ENCODE measurements at places on chromosomes 2 and 18.

- no peak for DNase-seq
Observed at GRCh38 chr2:70645733-70646419, 92.2 kb upstream of the TGFA start.

DNA sequence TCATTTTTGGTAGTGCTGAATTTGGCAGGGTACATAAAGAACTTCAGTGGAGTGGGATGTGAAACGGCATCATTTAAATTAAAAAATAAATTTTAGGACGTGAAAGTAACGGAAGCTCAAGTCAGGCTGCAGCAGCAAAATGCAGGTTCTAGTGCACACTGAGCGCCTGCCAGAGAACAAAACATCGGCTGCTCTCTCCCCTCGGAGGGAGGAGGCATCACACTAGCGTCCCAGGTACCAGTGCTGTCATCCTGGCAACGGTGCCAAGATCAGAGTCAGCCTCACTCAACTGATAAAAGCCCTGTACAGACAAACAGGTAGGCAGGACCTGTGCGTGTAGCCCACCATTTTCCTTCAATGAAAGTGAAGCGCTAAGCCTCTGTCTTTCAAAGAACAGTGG, 261.5 kb downstream of the PTGR3 start:
- no peak for DNase-seq

DNA sequence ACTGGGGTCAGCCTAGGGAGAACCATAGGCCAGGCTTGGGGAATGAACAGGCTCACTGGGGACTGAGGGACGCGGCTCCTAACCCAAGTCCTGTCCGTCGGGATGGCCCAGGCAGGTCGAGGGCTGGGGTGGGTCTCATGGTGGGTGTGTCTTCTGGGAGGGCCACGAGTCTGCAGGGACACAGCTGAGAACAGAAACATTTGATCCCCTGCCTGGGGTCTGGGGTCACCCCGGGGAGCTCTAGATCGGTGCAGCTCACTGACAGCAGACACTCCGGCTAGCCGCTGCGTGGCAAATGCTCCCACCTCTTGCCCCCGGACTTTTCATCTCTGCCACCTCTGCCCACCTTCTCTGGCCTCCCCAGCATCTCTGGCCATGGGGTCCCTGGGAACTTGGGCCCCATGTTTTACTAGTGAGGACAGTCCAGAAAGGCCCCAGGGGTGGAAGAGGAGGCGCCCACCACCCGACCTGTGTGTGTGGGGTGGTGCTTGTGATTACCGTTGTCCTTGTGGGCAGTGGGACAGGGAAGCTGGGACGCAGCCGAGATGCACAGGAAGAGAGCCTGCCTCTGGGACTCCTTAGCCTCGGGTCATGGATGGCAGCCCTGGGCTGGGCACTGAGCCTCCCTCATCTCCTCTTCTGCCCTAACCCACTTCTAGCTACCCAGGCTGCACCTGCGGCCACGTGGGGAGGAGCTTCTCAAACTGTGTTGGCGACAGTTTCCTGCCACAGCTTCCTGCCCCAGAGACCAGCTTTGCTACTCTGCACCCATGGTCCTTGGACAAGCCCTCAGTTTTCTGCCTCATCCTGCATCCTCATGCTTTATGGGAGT, 4.9 kb downstream of the ZAP70 start:
- DNase-seq: peak; percentile 77

DNA sequence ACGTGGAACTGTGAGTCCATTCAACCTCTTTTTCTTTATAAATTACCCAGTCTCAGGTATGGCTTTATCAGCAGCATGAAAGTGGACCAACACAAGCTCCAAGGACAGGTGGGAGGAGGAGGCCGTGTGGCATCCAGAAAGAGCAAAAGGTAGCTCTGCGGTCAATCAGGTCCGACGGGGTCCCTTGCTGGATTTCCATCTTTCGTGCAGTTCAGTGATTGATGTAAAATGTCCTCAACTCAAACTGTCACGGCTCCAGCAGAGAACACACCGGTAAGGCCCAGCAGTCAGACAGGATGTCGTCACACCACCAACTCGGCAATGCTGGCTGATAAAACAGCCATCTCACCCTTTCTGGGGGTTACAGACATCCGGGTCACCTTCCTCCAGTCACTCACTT, 123.3 kb downstream of the PXDN start:
- no peak for DNase-seq

DNA sequence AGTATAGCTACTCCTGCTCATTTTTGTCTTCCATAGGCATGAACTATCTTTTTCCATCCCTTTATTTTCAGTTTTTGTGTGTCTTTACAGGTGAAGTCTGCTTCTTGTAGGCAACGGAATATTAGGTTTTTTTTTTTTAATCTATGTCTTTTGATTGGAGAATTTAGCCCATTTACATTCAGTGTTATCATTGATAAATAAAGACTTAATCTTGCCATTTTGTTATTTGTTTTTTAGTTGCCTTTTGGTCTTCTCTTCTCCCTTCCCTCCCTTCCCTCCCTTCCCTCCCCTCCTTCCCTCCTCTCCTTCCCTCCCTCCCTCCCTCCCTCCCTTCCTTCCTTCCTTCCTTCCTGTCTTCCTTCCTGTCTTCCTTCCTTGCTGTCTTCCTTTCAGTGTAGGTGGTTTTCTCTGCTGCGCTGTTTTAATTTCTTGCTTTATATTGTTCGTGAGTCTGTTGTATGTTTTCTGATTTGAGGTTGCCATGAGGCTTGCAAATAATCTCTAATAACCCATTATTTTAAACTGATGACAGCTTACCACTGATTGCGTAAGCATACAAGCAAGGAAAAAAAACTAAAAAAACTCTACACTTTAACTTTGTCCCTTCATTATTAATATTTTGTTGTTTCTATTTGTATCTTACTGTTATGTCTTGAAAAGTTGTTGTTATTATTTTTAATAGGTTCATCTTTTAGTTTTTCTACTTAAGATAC, 353.8 kb downstream of the PARD3B start:
- no peak for DNase-seq

GRCh38 chr2:67479261-67479660, 82.1 kb downstream of the ETAA1 start:
- no peak for DNase-seq

DNA sequence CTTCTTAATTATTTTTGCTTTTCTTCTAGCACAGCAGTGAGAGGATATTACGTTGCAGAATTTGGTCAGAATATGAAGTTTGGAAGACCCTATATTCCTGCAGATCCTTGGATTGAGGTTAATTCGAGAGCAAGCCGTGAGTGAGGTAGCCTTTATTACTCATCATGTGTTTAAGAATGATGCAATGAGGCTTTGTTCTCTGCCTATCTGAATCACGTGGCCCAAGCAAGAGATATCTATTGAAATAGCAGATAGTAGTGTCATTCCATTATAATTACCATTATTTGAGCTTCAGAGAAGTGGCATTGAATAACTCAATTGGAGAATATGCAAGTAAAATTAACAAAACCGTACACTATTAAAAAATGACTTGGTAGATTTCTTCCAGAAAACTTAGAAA, 641.1 kb downstream of the TMEM182 start:
- DNase-seq: no peak

GRCh38 chr2:237217995-237218616, 132.4 kb downstream of the COPS8 start:
- no peak for DNase-seq

GRCh38 chr2:190847504-190848081, 33.0 kb upstream of the GLS start:
- no peak for DNase-seq

DNA sequence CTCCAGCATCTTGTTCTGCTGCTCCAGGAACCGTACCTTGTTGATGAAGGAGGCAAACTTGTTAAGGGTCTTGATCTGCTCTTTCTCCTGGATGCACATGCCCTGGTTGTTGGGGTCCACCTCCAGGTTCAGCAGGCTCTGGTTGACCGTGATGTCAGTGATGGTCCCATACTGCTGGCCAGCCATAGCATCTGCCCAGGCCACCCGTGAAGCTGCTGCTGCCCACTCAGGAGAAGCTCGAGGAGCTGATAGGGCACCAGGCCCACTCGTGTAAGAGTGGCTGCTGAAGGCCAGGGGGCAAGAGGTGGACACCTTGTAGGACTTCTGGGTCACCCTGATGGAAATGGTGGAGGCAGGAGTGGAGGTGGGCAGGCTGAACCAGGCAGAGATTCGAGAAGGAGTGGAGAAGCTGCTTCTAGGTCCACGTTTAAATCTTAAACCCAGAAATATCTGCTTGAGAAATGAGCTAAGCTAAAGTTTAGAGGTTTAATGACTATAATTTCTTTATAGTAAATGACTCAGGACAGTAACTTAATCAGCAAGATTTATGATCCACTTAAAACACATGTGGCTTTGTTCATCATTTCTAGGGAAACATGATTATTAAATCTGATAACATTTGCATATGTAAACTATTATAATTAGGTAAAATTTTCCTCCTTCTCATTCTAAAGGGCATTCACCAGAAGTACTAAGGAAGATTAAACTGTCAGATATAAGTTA, 358.7 kb upstream of the SETBP1 start:
- no peak for DNase-seq

GRCh38 chr2:105804266-105804665, 59.6 kb downstream of the NCK2 start:
- no peak for DNase-seq

GRCh38 chr2:108942888-108943287, 46.1 kb downstream of the EDAR start:
- no peak for DNase-seq

DNA sequence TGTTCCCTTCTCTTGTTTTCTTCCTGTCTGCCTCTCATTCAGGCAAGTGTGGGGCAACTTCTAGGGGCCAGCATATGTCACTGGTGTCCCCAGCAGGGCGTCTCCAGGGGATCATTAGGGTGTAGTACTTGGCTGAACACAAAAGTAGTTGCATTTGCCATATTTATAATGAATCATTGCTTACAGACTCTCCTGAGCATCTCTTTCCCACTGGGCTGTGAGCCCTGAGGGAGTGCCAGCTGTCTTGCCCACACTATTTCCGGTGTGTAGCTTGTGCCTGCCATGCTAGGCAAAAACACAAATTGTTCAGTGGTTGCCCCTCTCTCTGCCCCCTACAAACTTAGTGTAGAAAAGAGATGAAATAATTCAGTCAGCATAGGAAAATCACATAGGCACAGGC, 40.8 kb upstream of the SCLY start:
- no peak for DNase-seq

DNA sequence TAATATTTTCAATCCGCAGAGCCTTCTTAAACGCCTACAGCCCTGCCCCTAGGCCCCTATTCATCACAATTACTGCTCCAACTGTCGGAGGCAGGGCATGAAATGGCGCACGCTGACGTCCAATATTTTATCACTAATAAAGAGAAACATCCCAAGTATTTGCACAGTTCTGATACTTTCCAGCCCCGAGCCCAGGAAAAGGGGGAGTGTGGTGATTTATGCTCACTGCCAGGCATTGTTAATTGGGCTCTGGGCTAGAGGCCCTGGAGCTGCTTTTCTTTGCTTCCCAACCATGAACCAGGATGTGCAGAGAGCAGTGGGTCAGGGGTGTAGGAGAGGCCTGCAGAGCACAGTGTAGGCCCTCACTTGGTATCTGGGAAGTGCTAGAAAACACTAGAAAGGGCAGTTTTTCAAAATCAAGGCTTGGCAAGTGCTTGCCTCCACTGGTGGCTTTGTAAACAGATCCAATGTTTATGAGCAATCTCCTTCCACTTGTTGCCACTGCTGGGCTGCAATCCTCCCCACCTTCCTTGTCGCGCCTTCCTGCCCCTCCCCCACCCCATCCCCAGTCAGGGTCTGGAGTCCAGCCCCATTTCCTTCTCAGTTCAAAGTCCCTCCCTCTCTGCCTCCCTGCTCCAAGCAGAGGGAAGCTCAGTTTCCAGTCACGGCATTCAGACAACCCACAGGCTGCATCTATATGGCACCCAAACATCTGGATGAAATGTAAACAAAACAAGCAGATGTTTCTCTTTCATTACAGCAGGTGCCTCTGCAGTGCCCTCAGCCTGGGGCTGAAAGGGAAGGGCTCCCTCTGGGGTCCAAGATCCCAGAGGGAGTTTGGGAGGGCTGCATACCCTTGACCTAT, 83.9 kb upstream of the PKDCC start:
- DNase-seq: no peak

GRCh38 chr2:16623031-16623430, 42.6 kb downstream of the CYRIA start:
- no peak for DNase-seq

- no peak for DNase-seq
Observed at GRCh38 chr2:23803264-23803964, 123.5 kb downstream of the ATAD2B start.

DNA sequence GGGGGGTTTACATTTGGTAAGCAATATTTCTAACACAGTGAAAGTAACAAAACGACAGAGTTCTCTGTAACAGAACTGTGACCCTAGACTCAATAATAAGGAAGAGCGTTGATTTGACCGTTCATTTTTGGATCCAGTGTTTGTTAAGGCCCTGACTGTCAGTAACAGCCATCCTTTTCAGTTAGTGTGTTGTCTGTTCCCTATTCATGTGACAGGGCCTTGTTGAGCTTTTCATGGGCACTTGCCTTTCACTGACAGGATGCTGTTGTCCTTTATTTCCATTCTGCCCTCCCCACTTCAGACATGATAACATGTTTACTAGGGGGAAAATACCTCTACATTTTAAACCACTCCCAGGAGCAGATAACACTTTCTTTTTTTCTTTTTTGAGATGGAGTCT, 45.8 kb downstream of the MAP4K4 start:
- DNase-seq: no peak

DNA sequence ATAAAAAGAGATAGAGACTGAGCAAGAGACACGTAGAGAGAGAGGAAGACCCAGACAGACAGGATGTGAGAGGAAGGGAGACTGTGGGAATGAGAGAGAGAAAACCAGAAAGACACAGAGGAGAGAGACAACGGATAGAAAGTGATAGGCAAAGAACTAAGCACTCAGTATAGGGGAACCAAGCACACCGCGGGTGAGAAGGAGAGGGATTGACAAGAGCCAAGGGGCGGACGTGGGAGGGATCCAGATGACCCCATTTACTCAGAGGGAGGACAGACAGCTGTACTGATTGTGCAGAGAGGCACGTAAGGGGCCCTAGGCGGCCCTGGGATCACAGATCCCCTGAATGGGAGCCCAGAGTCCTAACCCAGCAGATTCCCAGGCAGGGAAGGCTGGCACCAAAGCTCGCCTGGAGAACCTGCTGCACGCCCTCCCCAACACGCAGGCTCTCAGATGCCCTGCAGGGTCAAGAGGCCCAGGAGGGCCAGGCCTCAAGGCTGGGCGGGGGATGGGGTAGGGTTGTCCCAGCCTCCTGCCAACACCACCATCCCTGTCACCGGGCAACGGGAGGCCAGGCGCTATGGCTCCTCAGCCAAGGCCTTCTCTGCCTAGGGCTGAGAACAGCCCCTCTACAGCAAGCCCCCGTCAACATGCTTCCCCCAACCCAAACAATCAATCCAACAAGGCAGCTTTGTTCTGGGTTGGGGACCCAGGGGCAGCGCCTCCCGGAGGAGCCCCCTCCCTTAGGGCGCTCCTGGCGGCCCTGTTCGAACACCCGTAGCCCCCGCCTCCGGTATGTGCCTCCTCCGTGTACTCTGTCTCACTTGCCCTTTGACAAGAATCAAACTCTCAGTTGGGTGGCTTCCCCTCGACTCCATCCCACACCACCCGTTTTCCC, 579 bp downstream of the LOXL3 start:
- no peak for DNase-seq
